ENCODE measurements at places on chromosomes 1 and 21.

DNA sequence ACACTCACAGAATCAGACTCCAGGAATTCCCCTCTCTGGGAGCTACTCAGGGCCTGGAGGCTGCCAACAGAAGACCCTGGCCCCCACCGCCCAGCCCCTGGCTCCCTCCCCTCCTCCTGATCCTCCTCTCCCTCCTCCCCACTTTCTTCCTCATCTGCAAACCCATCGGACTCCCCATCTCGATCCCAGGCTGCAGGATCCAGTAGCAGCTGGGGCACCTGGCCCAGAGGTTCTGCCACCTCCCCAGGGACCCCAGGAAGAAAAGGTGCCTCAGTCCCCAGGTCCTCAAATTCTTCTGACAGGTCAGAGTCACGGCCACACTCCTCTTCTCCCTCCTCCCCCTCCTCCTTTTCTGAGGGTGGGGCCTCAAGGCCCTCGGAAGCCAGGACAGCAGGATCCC is 7.4 kb downstream of the NES start:
- no peak for DNase-seq

DNA sequence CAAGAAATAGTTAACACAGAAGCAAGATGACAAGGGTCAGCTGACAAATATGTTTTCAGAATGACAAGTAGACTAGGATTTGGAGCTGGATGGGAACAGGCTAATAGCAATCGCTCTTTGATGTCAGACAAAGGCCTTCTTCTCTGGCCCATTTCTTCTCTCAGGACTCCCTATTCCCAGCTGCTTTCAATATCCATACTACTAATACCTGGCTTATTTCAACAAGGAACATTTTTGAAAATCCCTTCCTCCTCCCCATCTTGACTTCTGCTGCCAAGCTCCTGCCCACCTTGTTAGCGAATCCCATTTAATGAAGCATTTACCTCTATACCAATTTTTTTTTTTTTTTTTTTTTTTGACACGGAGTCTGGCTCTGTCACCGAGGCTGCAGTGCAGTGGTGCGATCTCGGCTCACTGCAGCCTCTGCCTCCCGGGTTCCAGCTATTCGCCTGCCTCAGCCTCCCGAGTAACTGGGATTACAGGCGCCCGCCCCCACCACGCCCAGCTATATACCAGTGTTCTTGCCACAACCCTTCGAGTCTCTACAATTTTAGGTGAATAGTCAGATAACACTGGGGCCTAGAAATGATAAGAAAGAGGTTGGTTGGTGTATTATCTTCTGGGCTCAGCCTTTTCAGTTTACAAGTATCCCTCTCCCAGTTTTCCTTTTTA is 68.4 kb downstream of the MACF1 start:
- no peak for DNase-seq

DNA sequence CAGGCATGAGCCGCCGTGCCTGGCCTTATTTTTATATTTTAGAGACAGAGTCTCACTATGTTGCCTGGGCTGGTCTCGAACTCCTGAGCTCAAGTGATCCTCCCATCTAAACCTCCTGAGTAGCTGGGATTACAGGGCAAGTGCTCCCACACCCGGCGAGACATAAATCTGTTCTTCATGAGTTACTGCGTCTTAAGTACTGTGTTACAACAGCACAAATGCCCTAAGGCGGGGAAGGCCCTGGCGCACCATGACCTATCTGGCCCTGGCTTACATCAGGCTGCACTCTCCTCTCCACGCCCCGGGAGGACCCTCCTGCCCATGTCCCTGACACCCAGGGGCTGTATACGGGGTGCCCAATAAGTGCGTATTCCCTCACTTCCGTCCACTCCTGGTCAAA is 4.3 kb downstream of the GPR153 start:
- no peak for DNase-seq

GRCh38 chr1:31234123-31234708 is 5.5 kb downstream of the NKAIN1 start:
- no peak for DNase-seq

DNA sequence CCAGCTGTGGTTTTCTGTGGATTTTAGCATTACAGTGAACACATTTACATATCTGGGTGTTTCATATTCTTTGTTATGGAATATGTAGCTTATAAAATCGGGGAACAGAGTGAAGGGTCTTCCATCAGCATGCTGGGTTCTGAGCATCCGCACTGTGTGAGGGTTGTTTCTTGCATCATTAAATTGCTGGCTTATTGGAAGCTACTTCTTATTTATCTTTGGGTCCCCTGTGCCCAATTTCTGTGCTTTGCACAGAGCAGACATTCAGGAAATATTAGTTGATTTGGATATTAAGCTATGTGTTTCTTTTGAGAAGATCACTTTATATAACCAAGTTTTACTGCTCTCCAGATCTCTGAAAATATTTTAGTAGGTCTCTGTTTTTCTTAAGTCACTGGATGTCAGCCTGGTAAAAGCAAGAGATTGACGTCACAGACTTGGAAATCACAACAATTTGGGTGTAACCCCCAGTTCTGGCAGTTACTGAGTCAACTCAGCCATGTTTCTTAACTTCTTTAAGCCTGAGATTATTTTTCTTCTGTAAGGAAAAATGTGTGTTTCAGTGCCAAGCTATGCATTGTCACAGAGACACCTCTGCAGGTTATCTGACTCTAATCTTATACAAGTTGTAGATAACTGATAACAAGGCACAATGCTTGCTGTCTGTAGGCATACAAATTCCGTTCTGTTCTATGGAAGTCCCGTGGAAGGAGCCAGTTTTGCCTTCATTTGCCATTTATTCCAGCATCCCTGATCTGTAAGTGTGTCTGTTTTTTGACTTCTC is 258.3 kb upstream of the KAZN start:
- no peak for DNase-seq
